Midbrain (tissue), 1 donor: ENCODE measurements at places on chromosomes 12 and 14.
A peak's percentile ranks its signal among the peaks of the same experiment; 100 is the strongest.

DNA sequence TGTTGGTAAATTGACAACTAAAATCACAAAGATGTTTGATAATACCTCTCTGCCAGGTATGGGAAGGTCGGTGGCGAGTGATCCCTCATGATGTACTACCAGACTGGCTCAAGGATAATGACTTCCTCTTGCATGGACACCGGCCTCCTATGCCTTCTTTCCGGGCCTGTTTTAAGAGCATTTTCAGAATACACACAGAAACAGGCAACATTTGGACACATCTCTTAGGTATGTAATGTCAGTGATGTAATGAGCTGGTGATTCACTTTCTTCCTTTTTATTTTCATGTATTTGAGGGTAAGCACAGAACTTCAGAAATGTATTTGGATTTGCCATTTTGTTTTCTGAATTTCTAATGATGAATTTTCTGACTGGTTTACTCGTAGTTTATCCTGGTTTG, 42.6 kb upstream of the LRTM2 start:
- DNase-seq, result no peak

DNA sequence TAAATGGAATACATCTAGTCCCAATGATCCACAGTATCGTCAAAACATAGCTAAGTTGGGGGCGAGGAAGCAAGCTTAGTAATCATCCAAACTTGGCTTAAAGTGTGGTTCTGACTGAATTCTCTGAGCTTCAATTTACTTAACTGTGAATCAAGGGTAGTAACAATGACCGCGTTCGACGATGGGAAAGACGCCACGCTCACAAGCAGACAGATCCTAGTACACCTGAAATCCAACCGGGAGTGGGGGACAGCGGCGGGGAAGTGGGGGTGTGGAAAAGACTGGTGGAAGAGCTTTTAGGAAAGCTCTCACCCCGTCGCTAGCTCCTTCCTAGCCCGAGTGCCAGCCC, 433 bp downstream of the COX16 start:
- no peak for DNase-seq

DNA sequence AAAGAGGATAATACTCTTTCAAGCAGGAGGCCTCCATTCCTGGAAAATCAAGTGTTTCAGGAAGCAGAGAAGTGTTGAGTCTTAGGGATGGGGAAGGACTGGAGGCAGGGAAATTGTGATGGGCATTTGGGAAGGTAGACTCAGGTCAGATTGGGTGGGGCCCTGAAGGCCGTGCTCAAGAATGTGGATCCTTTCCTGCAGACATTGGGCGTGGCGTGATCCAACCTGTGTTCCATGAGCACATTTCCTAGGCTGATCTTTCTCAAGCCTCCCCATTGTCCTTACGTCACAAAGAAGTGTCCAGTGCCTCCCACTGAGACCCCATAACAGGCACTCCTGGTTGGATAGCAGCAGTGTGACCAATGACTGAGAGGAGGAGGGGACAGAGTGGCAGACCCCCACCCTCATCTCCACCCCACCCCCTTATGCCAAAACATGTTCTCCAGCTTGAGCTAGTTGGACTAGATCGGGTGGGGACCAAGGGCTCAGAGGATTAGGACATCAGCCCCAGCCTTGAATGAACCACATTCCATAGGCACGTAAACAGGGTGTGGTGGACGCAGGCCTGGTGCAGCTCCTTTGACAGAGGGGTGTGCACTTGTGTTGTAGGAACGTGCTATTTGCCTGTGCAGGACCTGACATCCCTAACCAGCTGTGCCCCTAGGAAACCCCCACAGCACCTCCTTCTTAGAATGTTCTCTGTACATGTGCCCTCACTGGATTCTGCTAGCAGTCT, 76.8 kb downstream of the TTC9 start:
- DNase-seq, result no peak

GRCh38 chr12:112842441-112842840, 50.9 kb downstream of the RPH3A start:
- no peak for DNase-seq

DNA sequence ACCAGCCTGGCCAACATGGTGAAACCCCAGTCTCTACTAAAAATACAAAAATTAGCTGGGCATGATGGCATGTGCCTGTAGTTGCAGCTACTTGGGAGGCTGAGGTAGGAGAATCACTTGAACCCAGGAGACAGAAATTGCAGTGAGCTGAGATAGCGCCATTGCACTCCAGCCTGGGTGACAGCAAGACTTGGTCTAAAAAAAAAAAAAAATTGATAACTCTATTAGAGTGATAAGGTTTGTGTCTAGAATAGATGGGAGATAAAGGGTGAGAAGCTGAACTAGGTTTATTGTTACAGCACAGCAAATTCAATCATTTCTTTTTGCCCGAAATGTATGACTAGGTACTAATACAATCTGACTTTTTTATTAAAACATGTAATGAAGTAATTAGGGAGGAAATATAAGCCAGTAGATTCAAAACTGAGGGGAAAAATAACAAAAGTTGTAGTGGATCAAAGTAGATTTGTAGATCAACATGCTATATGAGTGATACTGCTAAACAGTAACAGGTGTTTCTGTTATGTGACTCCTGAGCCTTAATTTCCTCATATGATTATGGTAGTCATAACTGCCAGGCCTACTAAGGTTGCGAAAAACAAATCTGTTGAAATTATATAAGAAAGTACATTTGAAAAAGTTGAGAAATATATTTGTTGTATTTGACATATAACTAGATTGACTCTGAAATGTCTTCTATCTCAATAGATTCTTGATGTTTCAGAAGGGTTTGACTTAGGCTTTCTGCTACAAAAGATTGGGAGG, 83.6 kb downstream of the WNK1 start:
- DNase-seq, result no peak

- DNase-seq, result no peak
These were observed 44.3 kb upstream of the BDKRB2 start for GRCh38 chr14:96160076-96160912.

- no peak for DNase-seq
These were observed 133.8 kb downstream of the ATXN7L3B start for GRCh38 chr12:74671421-74671820.

- DNase-seq, result no peak
These were observed 89.6 kb downstream of the ARF6 start for GRCh38 chr14:49982501-49982951.

GRCh38 chr14:23380197-23380914, 3.5 kb downstream of the CMTM5 start:
- peak; percentile 4 for DNase-seq

DNA sequence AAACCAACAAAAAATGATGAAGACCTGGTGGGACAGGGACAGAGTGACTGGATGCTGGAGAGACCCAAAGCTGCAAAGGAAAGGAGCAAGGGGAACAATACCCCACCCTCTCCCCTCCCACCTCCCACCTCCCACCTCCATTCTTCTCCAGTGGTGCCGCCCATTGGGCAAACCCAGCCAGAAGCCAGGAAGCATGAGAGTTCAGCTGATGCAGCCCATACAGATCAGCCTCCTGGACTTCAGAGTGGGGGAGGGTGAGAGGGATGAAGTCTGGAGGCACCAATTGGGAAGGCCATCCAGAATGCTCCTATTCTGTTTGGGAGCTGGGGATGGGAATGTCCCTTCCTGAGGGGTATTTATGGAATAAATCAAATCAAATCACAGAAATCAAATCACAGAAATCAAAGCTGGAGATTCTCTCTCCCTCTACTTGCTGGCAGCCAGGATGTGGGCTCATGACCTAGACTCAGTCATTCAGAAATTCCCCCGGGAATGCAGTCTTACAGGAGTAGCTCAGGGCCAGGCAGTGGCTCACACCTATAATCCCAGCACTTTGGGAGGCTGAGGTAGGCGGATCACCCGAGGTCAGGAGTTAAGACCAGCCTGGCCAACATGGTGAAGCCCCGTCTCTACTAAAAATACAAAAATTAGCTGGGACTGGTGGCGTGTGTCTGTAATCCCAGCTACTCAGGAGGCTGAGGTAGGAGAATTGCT, 31.1 kb downstream of the IRF2BPL start:
- DNase-seq, result no peak

DNA sequence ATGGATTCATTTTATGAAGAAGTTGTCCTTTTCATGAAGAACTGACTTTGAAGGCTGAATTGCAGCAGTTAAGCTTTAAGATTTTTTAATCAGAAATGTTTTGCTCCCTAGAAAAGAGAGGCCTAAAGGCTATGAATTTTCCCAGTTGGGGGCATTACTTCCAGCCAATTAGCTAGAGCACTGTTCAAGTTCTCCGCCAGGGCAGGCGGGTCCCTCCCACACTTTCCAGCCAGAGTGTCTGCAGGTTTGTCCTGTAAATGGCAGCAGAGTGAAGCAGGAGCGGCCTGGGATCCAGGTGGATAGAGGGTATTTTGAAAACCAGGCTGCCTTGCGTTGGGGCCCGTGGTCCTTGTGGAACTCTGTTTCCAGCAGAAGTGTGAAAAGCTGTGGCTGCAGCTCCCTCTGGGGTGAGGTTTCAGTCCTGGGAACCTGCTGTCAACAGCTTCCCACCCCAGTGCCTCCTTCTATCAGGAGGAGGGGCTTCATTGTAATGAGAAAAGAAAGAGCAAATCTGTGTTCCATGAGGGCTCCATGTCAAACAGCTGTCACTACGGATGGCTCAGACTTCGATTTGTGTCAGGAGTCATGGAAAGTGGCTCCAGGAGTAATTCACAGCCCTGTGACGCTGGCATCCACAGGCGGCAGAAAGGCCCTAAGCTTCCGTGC, 210.7 kb upstream of the TMEM132C start:
- no peak for DNase-seq

DNA sequence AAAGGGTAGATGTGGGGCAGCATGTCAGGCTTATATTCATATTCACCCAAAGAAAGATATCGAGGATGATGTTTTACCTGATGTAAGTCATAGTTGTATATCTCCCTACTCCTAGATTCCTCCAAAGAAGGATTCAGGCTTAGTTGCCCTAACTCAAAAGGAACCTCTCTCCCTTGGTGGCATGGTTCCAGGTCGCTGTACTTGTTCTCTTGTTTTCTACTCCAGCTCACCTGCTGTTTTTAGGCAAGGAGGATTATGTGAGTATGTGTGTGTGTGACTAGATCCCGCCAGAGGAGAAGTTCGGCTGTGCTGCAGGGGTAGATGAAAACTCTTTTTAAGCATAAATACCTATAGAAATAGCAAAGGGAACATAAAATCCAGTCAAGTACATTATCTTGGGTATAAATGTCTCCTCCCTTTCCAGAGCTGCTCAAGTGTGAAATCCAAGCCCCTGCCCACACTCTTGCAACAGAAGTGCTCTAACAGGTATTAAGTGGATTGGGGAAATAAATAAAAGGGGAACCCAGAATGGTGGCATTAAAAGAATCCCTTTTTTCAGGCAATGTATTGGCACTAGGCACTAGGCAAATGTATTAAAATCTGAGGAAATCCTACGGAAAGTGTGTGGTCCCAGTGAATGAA, 375.7 kb downstream of the ZFP36L1 start:
- no peak for DNase-seq

GRCh38 chr12:86213012-86213411, 43.2 kb downstream of the MGAT4C start:
- DNase-seq, result no peak

- DNase-seq, result no peak
These were observed 41.1 kb upstream of the CFAP54 start for GRCh38 chr12:96448300-96448699.

- no peak for DNase-seq
These were observed 6.8 kb downstream of the KCNMB4 start for GRCh38 chr12:70372881-70373280.

- DNase-seq, result no peak
These were observed 66.9 kb upstream of the ACTN1 start for GRCh38 chr14:69045857-69046475.
